ENCODE measurements at places on chromosomes 2 and 18.

DNA sequence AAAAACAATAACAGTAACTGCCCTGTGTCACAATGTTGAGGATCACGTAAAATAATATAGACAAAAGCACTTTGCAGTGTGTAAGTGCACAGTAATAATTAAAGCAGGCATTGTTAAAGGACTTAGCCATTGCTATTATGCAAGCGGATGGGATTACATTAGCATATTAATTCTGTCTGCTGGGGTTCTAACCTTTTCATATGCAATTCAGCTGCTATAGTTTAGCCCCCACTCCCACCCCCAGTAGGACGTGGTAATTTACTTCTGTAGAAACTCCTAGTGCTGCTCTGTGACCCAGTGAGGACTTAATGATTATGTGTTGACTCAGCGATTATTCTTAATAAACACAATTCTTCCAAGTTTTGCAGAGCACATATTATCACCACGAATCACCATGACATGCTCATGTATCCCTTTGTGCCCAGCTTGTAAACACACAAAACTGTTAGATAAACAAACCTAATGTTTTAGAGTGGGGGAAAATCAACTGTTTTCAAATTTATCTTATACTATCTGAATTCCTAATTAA, 5.1 kb upstream of the ADAM23 start:
- no peak overlapping the region for H3K4me3 ChIP-seq
- H3K4me1 ChIP-seq: peaks cover 8% of the 10 kb centered on the region
- H3K27me3 ChIP-seq: peaks cover 17% of the 10 kb centered on the region
- DNase-seq: no peak
- no peak overlapping the region for H3K27ac ChIP-seq
- H3K36me3 ChIP-seq: no peaks in the 10 kb centered on the region

GRCh38 chr2:182182436-182182835, 196.8 kb downstream of the PPP1R1C start:
- no peaks in the 10 kb centered on the region for H3K36me3 ChIP-seq
- H3K27me3 ChIP-seq: no peaks in the 10 kb centered on the region
- no peak overlapping the region for H3K4me3 ChIP-seq
- no peaks in the 10 kb centered on the region for H3K4me1 ChIP-seq
- no peak for DNase-seq

DNA sequence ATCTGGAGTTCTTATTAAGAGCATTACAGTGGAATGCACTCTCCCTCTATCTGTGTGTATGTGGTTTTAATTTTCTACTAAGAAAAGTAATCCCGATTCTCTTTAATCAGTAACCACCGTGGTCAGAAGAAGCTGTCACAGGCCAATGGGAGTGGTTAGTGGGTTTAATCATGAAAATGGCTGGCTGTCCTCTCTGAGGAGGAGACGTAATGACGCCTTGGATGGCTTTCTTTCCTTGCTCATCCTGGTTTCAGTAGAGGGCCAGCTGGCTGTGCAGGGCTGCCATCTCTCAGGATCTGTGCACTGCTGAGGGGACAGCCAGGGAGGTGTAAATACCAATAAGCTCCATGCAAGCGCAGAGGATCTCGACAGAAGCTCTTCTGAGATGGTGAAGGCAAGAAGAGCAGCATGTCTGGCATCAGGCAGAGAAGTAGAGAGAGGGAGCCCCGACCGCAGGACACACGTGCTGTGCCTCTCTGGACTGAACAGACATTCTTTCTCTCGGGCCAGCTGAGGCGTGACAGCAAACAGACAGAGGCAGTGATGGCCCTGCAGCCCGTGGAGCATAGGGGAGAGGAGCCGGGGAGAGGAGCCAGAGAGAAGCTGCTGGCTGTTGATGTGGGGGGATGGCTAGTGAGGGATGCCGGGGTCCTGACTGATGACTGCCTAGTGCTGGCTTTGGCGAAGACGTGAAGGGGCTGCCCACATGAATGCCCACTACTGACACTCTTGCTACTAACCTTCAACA, 65.1 kb upstream of the DAPL1 start:
- no peak overlapping the region for H3K4me3 ChIP-seq
- no peaks in the 10 kb centered on the region for H3K27me3 ChIP-seq
- H3K36me3 ChIP-seq: no peaks in the 10 kb centered on the region

- DNase-seq: no peak
- no peak overlapping the region for H3K27ac ChIP-seq
- peaks cover 2% of the 10 kb centered on the region for H3K4me1 ChIP-seq
- H3K4me3 ChIP-seq: no peak overlapping the region
Measured at GRCh38 chr2:217357886-217358620, 498.2 kb upstream of the TNP1 start.

GRCh38 chr2:45269149-45269793, 260.0 kb upstream of the SIX2 start:
- no peak overlapping the region for H3K4me3 ChIP-seq
- no peaks in the 10 kb centered on the region for H3K27me3 ChIP-seq
- no peaks in the 10 kb centered on the region for H3K36me3 ChIP-seq
- no peak overlapping the region for H3K27ac ChIP-seq
- DNase-seq: no peak
- H3K4me1 ChIP-seq: no peaks in the 10 kb centered on the region

GRCh38 chr2:28702878-28703277, 48.8 kb upstream of the PPP1CB start:
- H3K36me3 ChIP-seq: no peaks in the 10 kb centered on the region
- H3K27ac ChIP-seq: no peak overlapping the region
- no peaks in the 10 kb centered on the region for H3K4me1 ChIP-seq
- no peak for DNase-seq
- H3K4me3 ChIP-seq: no peak overlapping the region

- no peak for DNase-seq
- H3K4me3 ChIP-seq: no peak overlapping the region
- no peak overlapping the region for H3K27ac ChIP-seq
Measured at GRCh38 chr18:24380163-24380747, 17.4 kb downstream of the OSBPL1A start.

DNA sequence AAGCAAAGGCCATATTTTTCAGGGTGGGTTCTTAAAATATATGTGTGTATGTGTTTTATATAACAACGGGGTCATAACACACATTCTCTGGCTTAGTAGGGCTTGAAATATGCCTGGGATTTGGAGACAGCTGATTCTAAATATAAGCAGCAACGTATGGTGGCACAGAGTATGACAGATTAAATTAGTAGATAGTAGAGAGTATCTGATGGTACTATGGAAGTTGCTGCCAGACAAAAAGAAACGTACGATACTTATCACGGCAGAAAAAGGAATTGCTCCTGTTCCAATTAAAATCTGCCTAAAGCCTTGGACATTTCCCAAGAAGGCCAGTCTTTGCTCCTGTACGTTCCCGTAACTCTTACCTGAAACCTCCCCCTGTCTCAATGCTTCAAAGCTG, 607.9 kb upstream of the ID2 start:
- no peaks in the 10 kb centered on the region for H3K36me3 ChIP-seq
- no peak overlapping the region for H3K27ac ChIP-seq
- H3K4me3 ChIP-seq: no peak overlapping the region
- no peaks in the 10 kb centered on the region for H3K27me3 ChIP-seq
- H3K4me1 ChIP-seq: no peaks in the 10 kb centered on the region
- no peak for DNase-seq

GRCh38 chr2:84280873-84281272, 178.2 kb downstream of the SUCLG1 start:
- H3K4me3 ChIP-seq: no peak overlapping the region
- no peak for DNase-seq
- H3K36me3 ChIP-seq: no peaks in the 10 kb centered on the region
- H3K4me1 ChIP-seq: no peaks in the 10 kb centered on the region
- no peaks in the 10 kb centered on the region for H3K27me3 ChIP-seq

Measured in thymus (tissue), 14 donors.